ENCODE measurements at places on chromosomes 2 and 18.

DNA sequence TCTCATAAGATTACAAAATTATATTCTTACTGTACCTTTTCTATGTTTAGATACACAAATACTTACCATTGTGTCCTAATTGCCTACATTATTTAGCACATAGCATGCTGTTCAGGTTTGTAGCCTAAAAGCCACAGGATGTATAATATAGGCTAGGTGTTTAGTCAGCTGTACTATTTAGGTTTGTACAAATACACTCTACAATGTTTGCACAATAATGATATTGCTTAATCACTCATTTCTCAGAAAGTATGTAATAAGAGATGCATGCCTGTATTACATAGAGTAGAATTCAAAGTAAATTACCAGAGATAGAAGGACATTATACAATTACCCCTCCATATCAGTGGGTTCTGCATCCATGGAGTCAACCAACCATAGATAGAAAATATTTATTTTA lies 201.1 kb upstream of the COL3A1 start:
- DNase-seq = no peak

DNA sequence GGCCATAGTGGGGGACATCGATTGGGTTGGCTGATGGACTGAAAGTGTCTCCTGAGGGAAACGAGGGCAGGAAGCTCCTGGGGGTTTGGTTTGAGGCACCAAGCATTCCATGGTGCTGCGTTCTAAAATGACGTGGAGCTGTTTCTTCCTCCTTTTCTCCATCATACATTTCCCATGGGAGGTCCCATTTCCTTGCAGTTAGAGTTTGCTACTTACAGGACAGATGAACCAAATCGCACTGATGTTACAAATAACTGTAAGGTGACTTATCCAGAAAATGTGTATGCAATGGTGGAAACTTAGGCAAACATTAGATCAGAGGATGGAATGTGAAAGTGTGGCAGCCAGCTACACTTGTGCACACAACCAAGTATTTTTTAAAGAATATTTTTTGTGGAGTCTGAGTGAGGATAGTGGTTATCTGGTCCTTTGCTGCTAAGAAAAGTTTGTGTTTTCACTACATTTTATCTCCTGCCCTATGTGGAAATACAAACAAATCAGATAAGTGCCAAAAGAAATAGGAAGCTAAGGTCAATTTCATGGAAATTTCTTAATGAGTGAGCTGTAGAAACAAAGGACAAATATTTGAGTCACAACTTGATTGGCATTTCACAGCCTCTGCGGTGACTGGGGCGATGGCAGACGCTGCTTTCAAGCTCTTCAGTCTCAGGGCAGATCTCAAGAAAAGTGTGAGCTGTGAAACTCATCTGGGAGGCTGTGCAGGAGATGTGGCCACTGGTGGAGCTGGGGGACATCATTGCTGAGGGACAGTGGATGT lies 256.2 kb downstream of the TSN start:
- no peak for DNase-seq

GRCh38 chr18:42028247-42028832 lies 73.3 kb downstream of the PIK3C3 start:
- peak; percentile 47 for DNase-seq

DNA sequence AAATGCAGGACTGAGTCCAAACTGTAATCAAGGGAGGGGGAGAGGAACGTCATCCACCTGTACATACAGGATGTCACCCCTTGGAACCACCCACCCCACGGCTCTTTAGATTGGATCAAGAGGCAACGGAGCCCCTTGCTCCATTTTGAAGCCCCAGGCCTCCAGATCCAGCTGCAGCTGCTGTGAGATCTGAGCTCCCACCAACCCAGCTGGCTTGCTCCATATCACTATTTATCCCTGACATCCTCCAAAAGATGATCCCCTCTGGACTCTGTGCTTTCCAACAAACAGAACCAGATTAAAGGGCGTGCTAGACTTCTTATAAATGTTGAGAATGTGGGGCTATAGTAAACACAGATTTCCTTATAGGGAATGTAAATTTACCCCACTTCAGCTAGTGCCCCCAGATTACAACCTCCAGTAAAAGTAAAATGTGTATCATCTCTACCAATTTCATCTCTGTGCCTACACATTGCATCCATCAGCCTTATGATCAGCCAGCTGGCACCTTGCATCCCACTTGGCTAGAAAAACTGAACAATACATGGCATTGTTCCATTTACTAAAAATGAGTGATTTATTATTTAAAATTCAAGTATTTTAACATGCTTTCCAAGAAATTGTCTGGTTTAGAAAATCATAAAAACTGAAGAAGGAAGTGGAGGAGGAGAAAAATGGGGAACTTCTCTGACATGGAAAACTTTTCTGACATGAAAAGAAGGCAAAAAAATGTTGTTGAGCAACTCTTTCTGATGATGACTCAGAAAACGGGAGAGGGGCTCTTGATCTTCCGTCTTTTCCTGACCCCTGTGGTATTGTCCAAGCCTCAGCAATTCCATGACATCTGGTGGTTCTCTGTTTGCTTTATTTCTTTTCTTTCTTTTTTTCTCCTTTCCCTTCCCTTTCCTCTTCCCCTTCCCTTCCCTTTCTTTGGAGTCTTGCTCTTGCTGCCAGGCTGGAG lies 262.6 kb upstream of the THUMPD2 start:
- DNase-seq = no peak

DNA sequence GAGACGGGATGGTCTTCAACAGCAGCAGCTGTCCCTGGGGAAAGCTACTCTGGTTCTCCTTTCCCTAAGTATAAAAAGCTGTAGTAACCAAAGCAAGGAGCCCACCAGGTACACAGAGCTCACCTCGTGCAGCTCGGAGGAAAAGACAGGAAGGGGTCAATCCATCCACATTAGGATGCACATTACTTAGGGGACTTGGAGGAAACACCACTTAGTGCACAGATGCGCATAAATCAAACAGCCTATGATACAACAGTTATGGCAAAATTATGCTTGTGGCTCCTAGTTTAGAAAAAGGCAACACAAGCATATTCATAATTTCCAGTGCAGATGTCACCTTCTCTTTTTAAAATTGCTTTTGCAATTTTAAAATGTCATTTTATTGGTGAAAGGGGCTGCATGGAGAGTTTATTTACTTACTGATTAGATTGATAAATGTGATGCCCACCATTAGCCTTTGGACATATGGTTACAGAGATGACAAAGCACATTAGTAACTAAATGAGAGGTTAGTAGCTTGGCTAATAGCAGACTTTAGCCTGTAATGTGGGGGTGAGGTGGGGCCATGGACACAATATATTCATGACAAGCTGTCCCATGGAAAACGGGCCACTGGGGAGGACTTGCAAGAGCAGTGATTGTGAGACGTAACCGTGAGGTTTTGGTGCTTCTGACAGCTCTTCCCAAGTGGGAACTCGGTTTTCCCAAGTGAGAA lies 199.8 kb downstream of the MYT1L start:
- no peak for DNase-seq

- DNase-seq = no peak
Measured at GRCh38 chr2:47307066-47307465, 95.9 kb upstream of the MSH2 start.

DNA sequence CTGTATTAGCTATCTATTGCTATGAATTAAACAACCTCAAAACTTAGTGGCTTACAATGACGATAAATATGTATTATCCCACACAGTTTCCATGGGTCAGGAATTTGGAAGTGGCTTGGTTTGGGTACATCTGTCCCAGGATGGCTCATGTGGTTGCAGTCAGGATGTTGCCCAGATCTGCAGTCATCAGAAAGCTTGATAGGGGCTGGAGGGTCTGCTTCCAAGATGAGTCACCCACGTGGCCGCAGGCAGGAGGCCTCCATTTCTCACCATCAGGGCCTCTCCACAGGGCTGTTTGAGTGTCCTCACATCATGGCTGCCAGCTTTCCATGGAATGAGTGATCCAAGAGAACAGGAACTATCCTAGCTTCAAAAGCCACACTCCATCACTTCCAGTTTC lies 46.4 kb downstream of the CHRNA1 start:
- no peak for DNase-seq

- DNase-seq = no peak
Measured at GRCh38 chr2:169300636-169301530, 61.5 kb downstream of the LRP2 start.

GRCh38 chr2:8367833-8368232 lies 314.0 kb upstream of the ID2 start:
- DNase-seq = no peak

DNA sequence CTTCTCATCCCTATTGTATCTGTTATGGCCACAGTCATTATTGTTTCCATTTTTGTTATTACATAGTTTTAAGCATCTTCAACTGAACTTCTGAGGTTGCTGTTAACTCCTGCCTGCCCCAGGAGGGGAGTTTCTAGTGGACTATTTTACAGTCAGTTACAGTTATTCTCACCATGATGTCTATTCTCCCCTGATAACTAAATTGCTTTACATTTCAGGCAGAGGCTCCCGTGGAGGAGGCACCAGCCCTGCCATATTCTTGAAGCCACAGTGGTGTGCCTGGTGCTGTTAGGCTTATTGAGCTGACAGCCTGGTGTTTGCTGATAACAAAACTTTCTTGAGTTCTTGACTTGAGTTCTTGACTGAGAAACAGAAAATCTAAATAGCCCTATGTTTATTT lies 256.4 kb downstream of the TFCP2L1 start:
- DNase-seq = no peak

DNA sequence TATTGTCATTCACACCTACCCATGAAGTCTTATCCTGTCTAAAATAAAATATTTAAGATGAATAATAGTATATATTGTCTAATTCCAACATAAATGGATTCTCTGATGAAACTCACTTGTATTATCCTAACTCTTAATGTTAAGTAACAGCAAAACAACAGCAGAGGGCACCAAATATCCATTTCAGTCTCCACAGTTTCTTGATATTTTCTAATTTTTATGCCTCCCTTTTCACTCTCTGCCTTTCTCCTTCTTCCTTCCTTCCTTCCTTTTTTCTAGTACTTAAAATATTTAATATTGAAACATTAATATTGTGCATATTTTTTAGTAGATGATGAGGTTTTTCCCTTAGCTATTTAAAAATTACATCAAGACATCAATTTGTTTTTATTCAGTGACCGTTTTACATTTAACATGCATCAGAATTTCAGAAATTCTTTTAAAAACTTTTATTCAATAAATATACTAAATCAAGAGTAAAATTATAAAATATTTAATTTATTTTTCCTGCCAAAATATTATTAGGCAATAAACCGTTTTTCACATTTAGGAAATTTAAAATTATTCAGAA lies 97.6 kb downstream of the WDR7 start:
- DNase-seq = peak; percentile 77

DNA sequence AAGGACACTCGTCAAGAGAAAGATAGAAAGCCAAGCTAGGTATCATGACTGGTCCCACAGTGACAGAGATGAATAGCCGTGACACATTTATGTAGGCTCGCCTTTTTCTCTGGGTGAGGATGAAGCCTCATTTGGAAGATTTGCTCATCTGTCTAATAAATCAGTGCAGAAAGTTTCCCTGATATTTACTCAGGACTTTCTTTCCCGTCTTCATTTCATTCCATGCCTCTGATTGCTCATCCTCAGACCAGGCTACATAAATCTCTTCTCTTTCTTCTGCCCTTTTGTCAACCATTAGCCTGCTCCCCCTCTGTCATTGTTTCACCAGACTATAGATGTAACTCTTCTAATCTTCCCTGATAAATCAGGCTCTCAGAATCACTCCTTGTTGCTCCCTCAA lies 361.8 kb upstream of the MEIS1 start:
- no peak for DNase-seq

GRCh38 chr2:163467251-163467630 lies 268.6 kb downstream of the FIGN start:
- no peak for DNase-seq

GRCh38 chr2:171057575-171057974 lies 103.1 kb downstream of the TLK1 start:
- DNase-seq = no peak

GRCh38 chr2:109482361-109482861 lies 131.4 kb downstream of the SEPTIN10 start:
- DNase-seq = no peak

DNA sequence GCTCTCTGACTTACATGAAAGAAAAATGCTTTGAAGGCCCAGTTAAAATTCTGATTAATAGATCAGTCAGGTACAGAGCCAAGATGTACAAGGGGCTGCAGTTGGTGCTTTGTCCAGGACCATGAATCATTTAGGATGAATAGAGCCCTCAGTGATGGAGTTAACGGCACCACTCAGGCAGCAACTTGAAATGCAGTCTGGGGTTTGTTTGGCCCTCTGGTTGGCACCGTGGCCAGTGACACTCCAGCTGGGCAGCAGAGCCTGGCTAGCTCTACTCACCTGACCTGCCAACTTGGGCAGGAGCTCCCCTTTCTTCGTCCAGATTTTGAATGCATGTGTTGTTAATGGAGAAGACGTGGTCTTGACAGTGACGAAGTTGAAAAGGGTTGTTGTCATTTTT lies 493.0 kb upstream of the ACVR2A start:
- DNase-seq = no peak

DNA sequence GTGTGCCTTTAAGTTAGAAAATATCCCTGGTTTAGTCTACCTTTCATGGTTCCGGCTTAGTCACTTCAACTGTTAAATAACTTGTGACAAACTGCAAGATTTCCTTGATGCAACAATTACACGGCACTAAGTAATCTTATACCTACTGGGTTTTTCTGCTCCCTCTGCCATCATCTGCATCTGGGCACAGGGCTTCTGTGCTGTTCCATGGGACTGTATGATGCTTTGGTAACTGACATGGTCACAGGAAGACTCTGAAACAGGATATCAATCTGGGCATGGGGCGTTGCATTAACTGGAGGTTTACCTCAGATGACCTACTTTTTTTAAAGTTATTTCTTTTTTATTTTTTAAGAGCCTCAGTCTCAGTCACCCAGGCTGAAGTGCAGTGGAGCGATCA lies 365.4 kb downstream of the SS18 start:
- no peak for DNase-seq

DNA sequence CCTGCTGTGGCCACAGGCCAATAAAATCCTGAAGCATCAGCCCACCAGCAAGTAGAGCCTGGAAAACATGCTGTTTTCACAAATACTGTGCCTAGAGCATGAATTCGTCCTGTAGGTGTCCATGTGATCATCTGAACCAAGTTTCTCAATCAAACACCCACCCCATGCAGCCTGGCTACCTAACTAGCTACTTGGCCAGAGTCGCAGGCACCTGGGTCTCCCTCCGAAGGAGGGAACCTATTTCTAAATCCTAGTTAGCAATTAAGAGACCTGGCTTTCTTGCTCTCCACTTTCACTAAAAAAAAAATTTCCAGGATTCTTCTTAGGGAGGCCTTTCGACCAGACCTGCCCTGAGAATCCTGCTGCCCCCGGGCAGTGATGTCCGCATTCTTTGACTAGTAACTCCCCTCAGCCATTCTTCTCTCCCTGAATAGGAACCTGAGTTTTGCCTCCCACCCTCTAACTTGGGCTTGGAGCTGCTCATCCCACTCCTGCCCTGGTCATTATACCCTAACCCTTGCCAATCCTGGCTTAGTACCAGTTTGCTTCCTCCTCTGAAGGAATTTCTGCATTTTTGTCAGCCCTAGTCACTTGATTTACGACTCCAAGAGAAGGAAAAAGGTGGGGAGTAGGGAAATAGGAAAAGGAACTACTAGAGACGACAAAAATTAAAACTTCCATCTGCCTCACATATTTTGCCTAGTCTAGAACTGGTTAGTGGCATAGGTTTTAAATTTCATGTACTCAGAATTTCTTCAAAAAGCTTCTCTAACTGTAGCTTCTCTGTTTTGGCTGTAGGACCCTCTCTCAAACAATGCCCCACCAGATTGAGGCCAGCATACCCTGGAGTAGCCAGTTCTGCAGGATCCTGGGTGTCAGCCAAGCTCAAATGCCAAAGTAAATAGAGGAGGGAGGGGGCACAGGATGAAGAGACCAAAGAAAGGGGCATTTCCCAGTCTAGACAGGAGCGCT lies 25.4 kb upstream of the TANK start:
- DNase-seq = no peak

Data from erythroblast (primary cell).